ENCODE measurements at places on chromosomes 1 and 21. TPM values are rescaled to one million over a fixed set of nuclear protein-coding genes. Genes with fewer than 3 reads are reported as not detected.

Gene SPATA46
- total RNA-seq: not detected

Gene CLCNKA
- total RNA-seq: not detected

Gene PYHIN1
- total RNA-seq: not detected

Gene ATAD3C
- not detected for total RNA-seq

Gene FMO1
- total RNA-seq: 0.16 TPM

Gene KCNJ15
- 0.16 TPM for total RNA-seq

Gene PGLYRP4
- not detected for total RNA-seq

Gene TEKT2
- under 0.01 TPM for total RNA-seq

Gene SASS6
- total RNA-seq: 0.79 TPM

Measured in bronchial smooth muscle cell (primary cell).